ENCODE measurements at places on chromosomes 2 and 18. TPM values are rescaled to one million over a fixed set of nuclear protein-coding genes. Genes with fewer than 3 reads are reported as not detected.

- DNase-seq = peak; percentile 54
These were observed 53.6 kb downstream of the PKDCC start for GRCh38 chr2:42101206-42102023.

DNA sequence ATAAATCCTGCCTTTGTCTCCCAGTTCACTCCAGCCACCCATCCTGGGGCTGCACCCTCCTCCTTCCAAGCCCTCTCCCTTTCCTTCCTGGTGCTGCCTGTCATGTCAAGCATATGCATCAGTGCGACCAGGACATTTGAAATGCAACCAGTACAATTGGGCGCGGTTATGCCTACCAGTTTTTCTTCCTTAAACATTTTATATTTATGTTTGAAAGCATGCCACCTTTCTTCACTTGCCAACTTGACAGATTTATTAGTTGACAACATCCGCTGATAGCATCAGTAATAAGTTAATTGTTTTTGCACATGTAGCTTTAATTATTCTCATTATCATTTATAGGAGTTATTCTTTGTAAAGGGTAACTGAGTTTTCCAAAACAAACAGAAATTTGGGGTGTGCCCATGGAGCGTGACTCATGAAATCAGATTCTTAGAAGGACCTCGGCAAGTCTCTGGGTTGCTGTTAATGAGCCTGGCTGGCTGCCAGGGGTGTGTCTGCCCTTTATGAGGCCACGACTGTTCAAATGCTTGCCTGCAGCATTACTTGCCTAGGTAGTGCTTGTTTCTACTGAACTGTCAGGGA, 32.8 kb upstream of the IL1B start:
- no peak for DNase-seq

GRCh38 chr18:34807106-34807796, 97.2 kb downstream of the DTNA start:
- no peak for DNase-seq

- DNase-seq = peak; percentile 35
These were observed 137.5 kb downstream of the TPO start for GRCh38 chr2:1550658-1551316.

- DNase-seq = no peak
These were observed 29.6 kb downstream of the NEMP2 start for GRCh38 chr2:190504912-190505311.

- DNase-seq = no peak
These were observed 111.5 kb downstream of the CYP26B1 start for GRCh38 chr2:72036173-72036545.

Gene FHOD3
- total RNA-seq = 84.6 TPM

Gene BOD1L2
- not detected for total RNA-seq

Gene NDC80
- 0.55 TPM for total RNA-seq

Gene CHRNG
- total RNA-seq = not detected
